ENCODE measurements at places on chromosomes 5 and 9.
A peak's percentile ranks its signal among the peaks of the same experiment; 100 is the strongest.

DNA sequence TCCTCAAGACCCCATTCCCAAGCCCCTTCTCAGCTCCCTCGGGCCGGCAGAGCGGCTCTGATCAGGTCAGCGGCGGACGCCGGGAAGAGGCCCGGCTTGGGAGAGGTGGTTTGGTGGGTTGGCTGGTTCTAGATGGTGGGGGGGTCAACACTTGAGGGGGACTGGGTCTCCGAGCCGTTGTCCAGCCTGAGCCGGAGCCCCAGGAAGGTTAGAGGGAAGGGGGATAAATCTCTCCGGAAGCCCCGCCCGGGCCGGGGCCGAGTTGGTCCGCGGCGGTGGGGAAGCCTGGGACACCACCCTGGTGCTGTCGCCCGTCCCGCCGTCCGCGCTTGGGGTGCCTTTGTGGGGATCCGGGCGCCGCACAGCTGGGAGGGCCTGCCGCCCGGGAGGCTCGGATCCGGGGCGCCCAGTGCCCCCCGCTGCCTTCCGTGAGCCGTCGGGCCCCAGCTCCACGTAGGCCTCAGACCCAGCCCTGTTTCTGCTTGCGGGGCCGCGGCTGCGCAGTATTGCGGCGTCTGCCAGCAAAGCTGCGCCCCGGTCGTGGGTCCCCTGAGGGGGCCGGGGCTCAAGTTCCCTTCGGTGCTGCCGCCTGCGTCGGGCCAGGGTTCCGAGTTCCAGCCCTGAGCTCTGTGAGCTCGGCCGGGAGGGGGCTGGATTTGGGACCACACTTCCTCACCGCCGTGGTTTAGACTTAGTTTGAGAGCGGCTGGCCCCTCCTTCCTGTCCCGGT, 542 bp upstream of the TRIM52 start:
- H3K27me3 ChIP-seq: no peaks in the 10 kb centered on the region
- peak; percentile 82 for DNase-seq
- no peaks in the 10 kb centered on the region for H3K36me3 ChIP-seq

DNA sequence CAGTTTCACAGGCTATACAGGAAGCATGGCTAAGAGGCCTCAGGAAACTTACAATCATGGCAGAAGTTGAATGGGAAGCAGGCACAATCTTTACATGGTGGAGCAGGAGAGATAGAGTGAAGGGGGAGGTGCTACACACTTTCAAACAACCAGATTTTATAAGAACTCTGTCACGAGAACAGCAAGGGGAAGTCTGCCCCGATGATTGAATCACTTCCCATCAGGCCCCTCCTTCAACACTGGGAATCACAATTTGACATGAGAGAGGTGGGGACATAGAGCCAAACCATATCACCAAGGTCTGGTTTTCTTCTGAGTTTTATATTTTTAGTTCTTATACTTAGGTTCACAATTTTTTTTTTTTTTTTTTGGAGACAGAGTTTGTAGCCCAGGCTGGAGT, 16.1 kb downstream of the ZCCHC9 start:
- DNase-seq: no peak
- H3K4me3 ChIP-seq: no peak overlapping the region
- H3K4me1 ChIP-seq: no peaks in the 10 kb centered on the region
- no peak overlapping the region for H3K27ac ChIP-seq
- no peaks in the 10 kb centered on the region for H3K27me3 ChIP-seq

- DNase-seq: no peak
- peaks cover 10% of the 10 kb centered on the region for H3K4me1 ChIP-seq
- no peaks in the 10 kb centered on the region for H3K27me3 ChIP-seq
- H3K36me3 ChIP-seq: no peaks in the 10 kb centered on the region
- H3K27ac ChIP-seq: no peak overlapping the region
- no peak overlapping the region for H3K4me3 ChIP-seq
Observed at GRCh38 chr9:115115117-115115880, 2.7 kb downstream of the TNC start.

DNA sequence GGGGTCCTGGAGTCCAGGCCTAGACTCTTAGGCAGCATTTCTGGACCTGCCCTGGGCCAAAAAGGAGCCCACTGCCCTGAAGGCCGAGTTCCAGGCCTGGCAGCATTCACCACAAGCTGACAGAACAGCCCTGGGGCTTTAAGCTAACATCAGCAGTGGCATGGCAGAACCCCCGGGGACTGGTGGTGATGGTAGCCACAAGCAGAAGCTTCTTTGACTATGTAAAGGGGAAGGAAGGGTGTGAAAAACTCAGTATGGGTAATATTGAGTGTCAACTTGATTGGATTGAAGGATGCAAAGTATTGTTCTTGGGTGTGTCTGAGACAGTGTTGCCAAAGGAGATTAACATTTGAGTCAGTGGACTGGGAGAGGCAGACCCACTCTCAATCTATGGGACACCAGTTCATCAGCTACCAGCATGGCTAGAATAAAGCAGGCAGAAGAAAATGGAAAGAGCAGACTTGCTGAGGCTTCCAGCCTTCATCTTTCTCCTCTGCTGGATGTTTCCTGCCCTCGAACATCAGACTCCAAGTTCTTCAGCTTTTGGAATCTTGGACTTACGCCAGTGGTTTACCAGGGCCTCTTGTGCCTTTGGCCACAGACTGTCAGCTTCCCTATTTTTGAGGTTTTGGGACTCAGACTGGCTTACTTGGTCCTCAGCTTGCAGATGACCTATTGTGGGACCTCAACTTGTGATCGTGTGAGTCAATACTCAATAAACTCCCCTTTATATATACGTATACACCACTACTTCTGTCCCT, 661.0 kb upstream of the C9orf72 start:
- no peaks in the 10 kb centered on the region for H3K4me1 ChIP-seq
- no peak overlapping the region for H3K27ac ChIP-seq
- no peak overlapping the region for H3K4me3 ChIP-seq
- H3K36me3 ChIP-seq: no peaks in the 10 kb centered on the region
- no peak for DNase-seq

- peak overlapping the region; percentile 11 for H3K27ac ChIP-seq
- H3K36me3 ChIP-seq: no peaks in the 10 kb centered on the region
- DNase-seq: no peak
- H3K4me1 ChIP-seq: peaks cover 27% of the 10 kb centered on the region
- H3K4me3 ChIP-seq: no peak overlapping the region
Observed at GRCh38 chr9:134442085-134442474, 115.8 kb downstream of the RXRA start.

GRCh38 chr5:179559284-179560252, 9.2 kb downstream of the RUFY1 start:
- peak overlapping the region; percentile 82 for H3K27ac ChIP-seq
- peak; percentile 99 for DNase-seq
- no peaks in the 10 kb centered on the region for H3K4me1 ChIP-seq

DNA sequence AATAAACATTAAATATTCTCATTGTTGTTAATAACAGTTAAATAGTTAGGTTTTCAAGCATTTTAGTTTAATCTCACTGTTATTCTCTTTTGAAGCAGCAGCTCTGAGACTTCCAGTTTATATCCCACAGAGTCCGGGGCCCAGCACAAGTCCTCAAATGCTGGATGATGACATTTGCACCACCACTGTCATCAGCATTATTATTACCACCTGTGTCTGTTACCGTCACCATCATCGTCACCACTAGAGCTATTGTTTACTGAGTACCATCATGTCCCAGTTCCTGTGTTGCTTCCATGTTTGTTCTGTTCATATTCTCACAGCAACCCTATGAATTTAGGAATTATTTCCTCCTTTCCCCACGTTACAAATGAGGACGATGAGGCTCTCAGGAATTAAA, 169.2 kb upstream of the NR3C1 start:
- no peak overlapping the region for H3K27ac ChIP-seq
- H3K27me3 ChIP-seq: no peaks in the 10 kb centered on the region
- H3K36me3 ChIP-seq: no peaks in the 10 kb centered on the region
- no peak for DNase-seq
- no peaks in the 10 kb centered on the region for H3K4me1 ChIP-seq

DNA sequence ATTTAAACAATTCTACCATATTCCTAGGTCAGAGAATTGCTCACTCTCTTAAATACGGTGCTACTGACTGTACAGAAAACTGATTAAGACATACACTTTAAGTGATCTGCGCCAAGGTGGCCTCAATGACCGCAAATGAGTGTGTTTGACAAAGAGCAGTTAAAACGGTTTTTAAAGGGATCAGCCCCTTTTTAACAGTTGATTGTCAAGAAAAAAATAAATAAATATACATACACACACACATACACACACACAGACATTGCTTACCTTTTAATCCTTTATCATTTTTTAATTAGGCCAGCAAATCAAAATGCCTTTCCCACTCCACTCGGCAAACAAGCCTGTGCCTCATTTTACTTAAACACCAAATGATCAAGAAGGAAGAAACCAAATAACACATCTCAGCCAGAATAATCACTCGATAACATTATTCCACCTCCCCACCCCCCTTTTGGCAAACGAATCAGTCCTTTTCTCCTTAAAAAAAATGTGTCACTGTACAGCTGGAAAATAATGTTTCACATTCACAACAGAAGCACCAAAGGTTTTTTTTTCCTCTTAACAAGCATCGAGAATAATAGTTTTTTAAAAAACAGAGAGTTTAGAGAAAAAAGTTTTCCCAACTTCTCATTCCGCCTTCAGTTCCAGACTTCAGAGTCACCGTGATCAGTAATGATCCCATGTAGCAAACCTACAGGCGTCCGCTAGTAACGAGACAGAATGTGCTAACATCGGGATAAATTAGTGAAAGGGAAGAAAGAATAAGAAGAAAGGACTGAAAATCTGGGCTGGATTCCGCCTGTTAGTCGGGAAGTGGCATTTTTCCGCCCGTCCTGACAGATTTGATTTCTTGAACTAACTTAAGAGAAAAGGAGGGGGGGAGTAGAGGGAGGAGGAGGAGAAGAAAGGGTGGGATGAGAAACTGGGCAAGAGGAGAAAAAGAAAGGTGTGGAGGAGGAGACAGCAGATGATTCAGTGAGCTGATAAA, at the start of gene ZNF608:
Gene ZNF608, minus strand, starts transcription at position 712 of the 988 bp plus-strand sequence. CDS start 1,650 bp downstream, outside the sequence.
- no peaks in the 10 kb centered on the region for H3K36me3 ChIP-seq
- peak within 1 kb of the TSS; percentile 59 for H3K4me3 ChIP-seq
- H3K27me3 ChIP-seq: no peaks in the 10 kb centered on the region
- peak within 1 kb of the TSS; percentile 77 for H3K27ac ChIP-seq

DNA sequence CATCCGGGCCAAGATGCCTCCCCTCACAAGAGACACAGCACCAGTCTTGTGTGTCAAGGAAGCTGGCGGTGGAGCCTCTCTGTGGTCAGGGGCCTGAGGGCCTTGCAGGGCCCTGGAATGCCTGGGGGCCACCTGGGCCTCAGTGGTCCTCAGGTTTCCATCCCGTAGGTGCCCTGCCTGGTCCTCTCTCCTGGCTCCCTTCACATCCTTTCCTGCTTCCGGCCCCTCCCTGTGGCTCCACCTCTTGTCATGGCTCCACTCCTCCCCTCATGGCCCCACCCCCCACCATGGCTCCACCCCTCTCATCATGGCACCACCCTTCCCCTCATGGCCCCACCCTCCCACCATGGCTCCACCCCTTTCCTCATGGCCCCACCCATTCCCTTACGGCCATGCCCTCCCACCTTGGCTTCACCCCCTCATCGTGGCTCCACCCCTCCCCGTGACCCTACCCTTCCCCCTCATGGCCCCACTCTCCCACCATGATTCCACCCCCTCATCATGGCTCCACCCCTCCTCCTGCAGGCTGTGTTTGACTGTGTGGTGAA, 175.8 kb downstream of the CACNA1B start:
- no peaks in the 10 kb centered on the region for H3K36me3 ChIP-seq
- DNase-seq: peak; percentile 18
- H3K4me1 ChIP-seq: no peaks in the 10 kb centered on the region
- no peak overlapping the region for H3K4me3 ChIP-seq
- no peaks in the 10 kb centered on the region for H3K27me3 ChIP-seq

GRCh38 chr5:130502702-130503101, 598.4 kb downstream of the CHSY3 start:
- no peak overlapping the region for H3K4me3 ChIP-seq
- H3K27ac ChIP-seq: no peak overlapping the region
- H3K27me3 ChIP-seq: no peaks in the 10 kb centered on the region
- no peaks in the 10 kb centered on the region for H3K4me1 ChIP-seq
- no peaks in the 10 kb centered on the region for H3K36me3 ChIP-seq
- DNase-seq: no peak

DNA sequence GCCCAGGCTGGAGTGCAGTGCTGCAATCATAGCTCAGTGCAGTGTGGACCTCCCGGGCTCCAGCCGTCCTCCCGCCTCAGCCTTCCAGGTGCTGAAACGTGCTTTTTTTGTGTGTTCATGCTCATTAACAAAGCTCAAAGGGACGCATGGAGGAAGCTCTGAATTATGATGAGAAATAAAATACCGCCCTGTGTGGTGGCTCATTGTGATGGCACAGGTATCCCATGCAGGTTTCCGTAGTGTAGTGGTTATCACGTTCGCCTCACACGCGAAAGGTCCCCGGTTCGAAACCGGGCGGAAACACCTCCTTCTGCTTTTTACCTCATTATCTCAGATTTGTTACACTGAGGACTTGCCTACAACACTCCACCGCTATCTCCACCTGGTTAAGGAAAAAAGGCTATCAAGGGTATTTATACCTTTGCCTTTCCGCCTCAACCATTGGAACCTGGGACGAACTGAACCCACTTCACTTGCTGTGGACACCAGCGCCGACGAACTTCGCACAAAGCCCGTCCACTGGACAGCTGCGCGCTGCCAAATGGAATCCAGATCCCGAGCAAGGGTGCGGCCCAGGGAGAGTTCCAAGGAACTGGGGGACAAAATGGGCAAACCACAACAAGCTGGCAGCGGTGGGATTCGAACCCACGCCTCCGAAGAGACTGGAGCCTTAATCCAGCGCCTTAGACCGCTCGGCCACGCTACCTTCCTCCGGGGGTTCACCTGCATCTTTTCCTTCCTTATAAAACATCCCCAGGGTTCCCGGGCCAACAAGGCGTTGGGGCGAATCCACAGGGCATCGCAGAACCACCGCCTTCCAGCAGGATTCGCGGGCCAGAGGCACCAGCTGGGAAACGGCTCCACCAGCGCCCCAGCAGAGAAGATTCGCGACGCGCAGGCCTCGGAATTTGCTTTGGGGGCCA, 26.3 kb downstream of the OR2V2 start:
- no peak overlapping the region for H3K4me3 ChIP-seq
- no peak for DNase-seq
- no peaks in the 10 kb centered on the region for H3K27me3 ChIP-seq
- no peak overlapping the region for H3K27ac ChIP-seq
- no peaks in the 10 kb centered on the region for H3K4me1 ChIP-seq
- H3K36me3 ChIP-seq: no peaks in the 10 kb centered on the region

GRCh38 chr5:151238303-151238741, 14.4 kb upstream of the CCDC69 start:
- DNase-seq: peak; percentile 71
- peak overlapping the region; percentile 18 for H3K4me3 ChIP-seq
- H3K27me3 ChIP-seq: no peaks in the 10 kb centered on the region
- H3K27ac ChIP-seq: peak overlapping the region; percentile 56
- H3K4me1 ChIP-seq: peaks cover 35% of the 10 kb centered on the region
- no peaks in the 10 kb centered on the region for H3K36me3 ChIP-seq

DNA sequence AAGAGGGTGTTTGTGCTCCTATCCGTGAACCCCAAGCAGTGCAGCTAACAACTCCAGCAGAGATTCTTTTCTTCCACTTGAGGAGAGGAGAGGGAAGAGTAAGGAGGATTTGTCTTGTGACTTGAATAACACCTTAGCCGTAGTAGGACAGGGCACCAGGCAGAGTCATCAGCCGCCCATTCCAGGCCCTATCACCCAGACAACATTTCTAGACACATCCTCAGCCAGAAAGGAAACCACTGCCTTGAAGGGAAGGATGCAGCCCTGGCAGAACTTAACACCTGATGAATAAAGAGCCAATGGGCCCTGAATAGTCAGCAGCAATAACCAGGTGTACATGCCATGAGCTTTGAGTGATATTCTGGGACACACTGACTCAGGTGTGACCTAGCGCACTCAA, 1013.0 kb upstream of the COX7C start:
- H3K27me3 ChIP-seq: no peaks in the 10 kb centered on the region
- no peak overlapping the region for H3K4me3 ChIP-seq
- H3K36me3 ChIP-seq: no peaks in the 10 kb centered on the region

- H3K27me3 ChIP-seq: no peaks in the 10 kb centered on the region
- no peak overlapping the region for H3K27ac ChIP-seq
- DNase-seq: no peak
- no peak overlapping the region for H3K4me3 ChIP-seq
- H3K4me1 ChIP-seq: peaks cover 26% of the 10 kb centered on the region
Observed at GRCh38 chr9:16105168-16106020, 552.6 kb downstream of the CCDC171 start.

All from testis (tissue), 5 donors.